ENCODE measurements at places on chromosomes 7 and 10. TPM values are rescaled to one million over a fixed set of nuclear protein-coding genes. Genes with fewer than 3 reads are reported as not detected.

GRCh38 chr10:79184145-79184625, 115.4 kb downstream of the ZMIZ1 start:
- H3K36me3 ChIP-seq: peaks cover 9% of the 10 kb centered on the region
- H3K4me1 ChIP-seq: peaks cover 99% of the 10 kb centered on the region
- peak overlapping the region; percentile 76 for H3K27ac ChIP-seq
- no peaks in the 10 kb centered on the region for H3K27me3 ChIP-seq
- DNase-seq: no peak
- no peak overlapping the region for H3K4me3 ChIP-seq

- DNase-seq: no peak
- no peaks in the 10 kb centered on the region for H3K4me1 ChIP-seq
- H3K27ac ChIP-seq: no peak overlapping the region
- H3K36me3 ChIP-seq: no peaks in the 10 kb centered on the region
- H3K4me3 ChIP-seq: no peak overlapping the region
Measured at GRCh38 chr10:52644373-52645186, 128.0 kb downstream of the MBL2 start.

GRCh38 chr7:96685755-96686154, 23.9 kb downstream of the SEM1 start:
- H3K4me3 ChIP-seq: no peak overlapping the region
- DNase-seq: no peak
- no peaks in the 10 kb centered on the region for H3K27me3 ChIP-seq

DNA sequence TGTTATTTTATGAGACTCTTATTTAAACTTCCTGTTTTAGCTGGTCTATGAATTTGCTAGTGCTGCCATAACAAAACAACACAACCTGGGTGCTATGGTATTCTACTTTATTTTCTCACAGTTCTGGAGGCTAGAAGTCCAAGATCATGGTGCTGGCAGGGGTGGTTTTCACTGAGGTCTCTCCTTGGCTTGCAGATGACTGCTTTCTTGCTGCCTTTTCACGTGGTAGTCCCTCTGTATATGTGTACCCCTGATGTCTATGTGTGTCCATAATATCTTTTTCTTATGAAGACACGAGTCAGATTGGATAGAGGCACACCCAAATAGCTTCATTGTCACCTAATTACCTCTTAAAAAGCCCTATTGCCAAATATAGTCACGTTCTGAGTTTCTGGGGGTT, 270.5 kb downstream of the BMPER start:
- no peak overlapping the region for H3K27ac ChIP-seq
- no peak for DNase-seq
- H3K27me3 ChIP-seq: no peaks in the 10 kb centered on the region
- no peak overlapping the region for H3K4me3 ChIP-seq
- no peaks in the 10 kb centered on the region for H3K36me3 ChIP-seq

- DNase-seq: no peak
- H3K36me3 ChIP-seq: no peaks in the 10 kb centered on the region
- peaks cover 6% of the 10 kb centered on the region for H3K4me1 ChIP-seq
- no peak overlapping the region for H3K27ac ChIP-seq
- no peak overlapping the region for H3K4me3 ChIP-seq
Measured at GRCh38 chr7:137590756-137591305, 247.3 kb upstream of the PTN start.

DNA sequence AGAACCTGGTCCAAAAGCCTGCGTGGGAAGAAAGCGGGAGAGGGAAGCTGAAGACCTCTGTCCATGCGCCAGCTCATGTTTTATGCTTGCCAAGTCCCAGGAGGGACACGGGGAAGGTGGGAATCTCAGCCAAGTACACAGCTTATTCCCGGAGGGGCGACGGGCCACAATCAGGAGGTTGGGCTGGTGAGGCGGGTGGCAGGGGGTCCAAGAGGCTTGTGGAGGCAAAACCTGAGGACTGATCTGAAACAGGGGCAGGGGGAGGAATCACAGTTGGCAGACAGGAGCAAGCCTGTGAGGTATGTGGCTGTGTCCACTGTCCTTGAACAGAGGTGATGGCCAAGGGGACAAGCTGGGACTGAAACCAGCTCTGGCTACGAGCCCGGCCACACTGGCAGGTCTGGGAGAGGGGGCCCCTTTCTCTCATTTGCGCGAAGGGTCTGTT, 38.0 kb upstream of the LEP start:
- no peak overlapping the region for H3K4me3 ChIP-seq
- H3K4me1 ChIP-seq: peaks cover 11% of the 10 kb centered on the region
- DNase-seq: no peak
- no peaks in the 10 kb centered on the region for H3K27me3 ChIP-seq
- no peak overlapping the region for H3K27ac ChIP-seq

DNA sequence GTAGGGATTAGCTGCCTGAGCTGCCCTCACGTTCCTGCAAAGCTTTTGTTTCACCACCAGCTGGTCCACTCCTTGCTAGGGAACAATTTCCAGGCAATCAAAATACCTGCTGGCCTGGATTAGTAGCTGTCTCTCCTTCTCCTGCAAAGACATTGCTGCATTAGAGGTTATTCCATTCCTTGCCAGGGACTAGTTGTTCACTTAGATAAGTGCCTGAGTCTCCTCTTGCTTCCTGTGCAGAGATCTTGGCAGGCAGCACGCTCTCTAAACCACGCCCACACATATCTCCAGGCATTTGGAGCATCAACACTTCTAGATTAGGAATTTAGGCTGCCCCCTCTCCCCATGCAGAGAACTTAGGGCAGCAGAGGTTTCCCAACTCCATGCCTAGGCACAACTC, 150.4 kb upstream of the SMIM30 start:
- no peak for DNase-seq
- no peaks in the 10 kb centered on the region for H3K4me1 ChIP-seq
- H3K36me3 ChIP-seq: no peaks in the 10 kb centered on the region
- no peaks in the 10 kb centered on the region for H3K27me3 ChIP-seq

DNA sequence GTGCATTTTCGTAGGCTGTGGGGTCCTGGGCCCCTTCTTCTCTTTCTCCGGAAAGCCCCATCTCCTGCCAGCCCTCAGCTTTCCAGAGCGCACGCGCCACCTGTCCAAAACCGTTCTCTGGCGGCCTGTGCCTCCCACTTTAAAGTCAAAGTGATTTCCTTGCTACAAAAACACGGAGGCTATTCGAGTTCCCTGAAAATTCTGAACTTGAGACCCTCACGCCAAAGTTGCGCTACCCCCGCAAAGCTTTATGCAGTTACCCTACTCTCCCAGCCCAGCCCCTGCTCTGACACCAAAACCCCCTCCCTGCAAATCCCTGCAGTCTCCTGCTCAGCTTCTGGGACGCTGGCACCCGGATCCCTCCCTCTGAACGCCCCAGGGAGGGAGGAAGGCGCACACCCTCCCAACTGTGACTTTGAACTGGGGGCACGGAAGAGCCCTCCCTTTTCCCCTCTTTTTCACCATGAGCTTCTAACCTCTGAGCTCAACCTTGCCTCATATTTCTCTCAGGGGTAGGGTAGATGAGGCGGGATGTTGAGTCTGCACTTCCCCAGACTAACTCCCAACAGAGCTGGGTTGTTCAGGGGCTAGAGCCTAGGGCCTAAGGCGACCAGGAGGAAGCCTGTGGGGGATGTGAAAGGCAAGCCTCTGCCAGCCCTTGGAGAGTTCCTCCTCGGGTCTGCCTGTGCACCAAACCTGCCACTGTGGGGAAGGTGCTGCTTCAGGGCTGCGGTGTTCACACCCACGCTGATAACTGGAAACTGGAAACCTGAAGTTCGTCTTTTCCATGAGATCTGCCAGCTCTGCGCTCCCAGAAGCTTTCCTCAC, 2.7 kb upstream of the PAX4 start:
- no peak for DNase-seq
- no peaks in the 10 kb centered on the region for H3K36me3 ChIP-seq
- H3K4me3 ChIP-seq: no peak overlapping the region
- no peaks in the 10 kb centered on the region for H3K4me1 ChIP-seq
- peaks cover 4% of the 10 kb centered on the region for H3K27me3 ChIP-seq

DNA sequence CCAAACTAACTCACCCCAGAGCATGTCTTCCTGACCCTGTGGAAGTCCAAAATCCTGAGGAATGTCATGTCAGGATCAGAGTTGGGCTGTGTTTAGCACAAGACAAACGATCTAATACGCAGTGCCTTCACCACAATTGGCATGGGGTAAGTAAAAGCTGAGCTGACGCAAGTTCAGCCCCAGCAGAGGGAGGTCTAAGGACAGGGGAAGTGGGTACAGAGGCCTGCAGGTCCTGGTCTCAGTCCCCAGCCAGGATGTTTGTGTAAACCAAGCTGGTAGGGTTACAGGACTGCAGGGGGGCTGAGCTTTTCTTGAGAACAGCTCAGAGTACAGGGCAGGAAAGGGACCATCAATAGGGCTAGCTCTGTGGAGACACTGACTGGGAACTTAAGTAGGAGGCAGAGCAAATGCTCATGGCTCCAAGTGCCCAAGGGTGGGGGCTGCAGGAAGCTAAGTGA, 5.3 kb upstream of the KCNIP2 start:
- peaks cover 20% of the 10 kb centered on the region for H3K4me1 ChIP-seq
- H3K27me3 ChIP-seq: no peaks in the 10 kb centered on the region
- no peak overlapping the region for H3K4me3 ChIP-seq

GRCh38 chr7:51269911-51270310, 46.7 kb downstream of the COBL start:
- DNase-seq: peak; percentile 60
- H3K36me3 ChIP-seq: no peaks in the 10 kb centered on the region
- H3K4me3 ChIP-seq: no peak overlapping the region
- H3K27ac ChIP-seq: no peak overlapping the region

The PIK3AP1 gene
- total RNA-seq: 4.7 TPM

The CYTH3 gene
- total RNA-seq: 57.3 TPM

The VWA2 gene
- under 0.01 TPM for total RNA-seq

The EVX1 gene
- not detected for total RNA-seq

The NODAL gene
- not detected for total RNA-seq

All from esophagus muscularis mucosa (tissue), 4 donors.